ENCODE measurements at places on chromosomes 4 and X.

DNA sequence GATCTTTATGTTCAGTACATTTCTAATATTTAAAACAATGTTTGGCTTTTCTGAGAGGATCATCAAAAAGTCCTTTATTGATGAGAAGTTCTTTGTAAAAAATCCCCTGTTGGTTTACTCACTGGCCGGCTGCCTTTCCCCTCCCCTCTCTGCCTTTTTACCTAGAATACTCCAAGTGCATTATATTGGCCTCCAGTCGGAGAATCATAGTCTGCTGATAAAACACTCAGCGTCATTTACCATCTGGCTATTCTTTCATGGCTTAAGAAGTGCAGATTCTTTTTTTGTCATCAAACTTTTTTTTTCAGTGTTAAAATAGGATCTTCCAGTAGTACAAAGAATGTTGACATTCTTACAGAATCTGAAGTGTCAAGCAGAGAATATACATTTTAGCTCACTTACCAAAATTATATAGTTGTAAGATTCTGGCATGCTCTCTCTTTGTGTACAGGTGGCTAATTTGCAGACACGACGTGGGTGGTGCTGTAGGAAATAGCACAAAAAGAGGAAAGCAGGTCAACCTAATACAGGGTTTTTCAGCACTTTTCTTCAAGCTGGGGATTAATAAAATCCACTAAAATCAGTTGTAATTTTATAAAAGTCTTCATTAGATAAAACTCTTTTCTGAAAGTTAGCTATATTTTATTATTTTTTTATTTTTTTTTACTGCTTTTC lies 731.8 kb downstream of the KCTD8 start:
- DNase-seq: no peak

DNA sequence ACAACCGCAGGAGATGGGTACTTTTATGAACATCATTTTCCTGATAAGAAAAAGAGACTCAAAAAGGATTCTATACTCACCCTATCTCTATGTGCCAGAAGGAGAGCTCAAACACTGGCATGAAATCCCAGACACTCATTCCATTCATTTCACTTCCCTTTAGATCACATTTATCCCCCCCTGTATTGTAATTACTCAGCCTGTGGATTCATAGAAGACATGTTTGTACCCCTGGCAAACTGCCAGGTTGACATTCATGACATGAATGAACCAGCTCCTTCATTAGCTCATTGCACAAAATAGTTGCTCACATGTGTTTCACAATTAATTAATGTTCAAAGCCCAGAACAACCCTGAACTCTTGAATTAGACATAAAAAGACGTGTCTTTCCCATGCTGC lies 4.9 kb downstream of the SMR3A start:
- no peak for DNase-seq

- no peak for DNase-seq
Observed at GRCh38 chrX:28599957-28600356, 12.7 kb downstream of the IL1RAPL1 start.

DNA sequence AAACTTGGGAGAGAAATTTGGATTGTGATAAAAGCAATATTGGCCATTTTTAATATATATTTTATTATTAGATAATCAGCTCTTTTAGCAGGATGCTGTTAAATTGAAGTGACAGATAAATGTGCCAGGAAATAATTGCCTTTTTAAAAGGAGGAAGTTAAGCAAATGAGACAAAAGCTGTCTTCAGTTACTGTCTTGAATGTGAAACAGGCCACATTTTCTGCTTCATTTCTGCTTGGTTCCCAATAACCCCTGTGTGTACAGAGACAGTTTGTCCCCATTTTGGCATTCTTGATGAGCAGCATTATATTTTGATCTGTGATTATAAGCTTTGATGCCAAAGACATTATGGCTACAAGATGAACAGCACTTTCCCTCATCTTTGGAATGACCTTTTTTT lies 953 bp downstream of the EPGN start:
- no peak for DNase-seq

DNA sequence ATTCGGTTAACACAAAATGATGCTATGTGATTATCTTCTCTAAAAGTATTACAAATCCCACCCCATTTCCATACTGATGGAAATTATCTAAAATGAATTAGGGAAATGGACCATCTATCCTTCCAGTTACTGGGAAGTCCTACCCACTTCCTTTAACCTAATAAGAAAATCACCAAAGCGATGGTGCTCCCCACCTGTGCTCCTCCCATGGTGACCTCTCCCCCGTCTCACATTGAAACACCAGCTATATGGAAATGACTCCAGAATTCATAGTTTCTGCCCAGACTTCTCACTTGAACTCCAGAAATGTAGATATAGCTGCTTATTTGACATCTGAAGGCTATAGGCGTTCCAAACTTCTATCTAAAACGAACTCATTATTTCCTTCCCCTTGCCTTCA lies 48.5 kb downstream of the CCKAR start:
- no peak for DNase-seq

DNA sequence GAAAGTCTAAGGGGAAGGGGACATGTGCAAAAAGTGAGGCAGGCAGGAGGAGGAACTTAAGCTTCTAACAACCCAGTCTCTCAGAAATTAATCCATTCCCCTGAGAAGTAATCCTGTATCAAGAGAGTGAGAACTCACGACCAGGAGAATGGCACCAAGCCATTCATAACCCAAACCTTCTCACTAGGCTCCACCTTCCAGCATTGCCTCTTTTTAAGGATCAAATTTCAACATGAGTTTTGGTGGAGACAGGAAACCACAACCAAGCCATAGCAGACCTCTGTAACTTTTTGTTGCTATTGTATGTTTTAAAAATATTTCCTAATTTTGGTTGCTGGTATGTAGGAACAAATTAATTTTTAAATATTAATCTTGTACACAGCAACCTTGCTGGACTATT lies 32.8 kb downstream of the PASD1 start:
- DNase-seq: no peak

DNA sequence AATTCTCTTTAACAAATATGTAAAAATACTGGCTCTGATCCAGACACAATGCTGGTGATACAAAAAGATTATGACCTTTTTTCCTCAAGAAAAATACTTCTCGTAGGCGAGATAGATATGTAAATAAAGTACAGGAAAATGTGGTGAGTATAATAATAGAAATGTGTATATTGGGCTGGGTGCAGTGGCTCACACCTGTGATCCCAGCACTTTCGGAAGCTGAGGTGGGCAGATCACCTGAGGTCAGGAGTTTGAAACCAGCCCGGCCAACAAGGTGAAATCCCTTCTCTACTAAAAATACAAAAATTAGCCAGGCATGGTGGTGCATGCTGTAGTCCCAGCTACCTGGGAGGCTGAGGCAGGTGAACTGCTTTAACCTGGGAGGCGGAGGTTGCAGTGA lies 55.0 kb downstream of the MRPL1 start:
- no peak for DNase-seq

DNA sequence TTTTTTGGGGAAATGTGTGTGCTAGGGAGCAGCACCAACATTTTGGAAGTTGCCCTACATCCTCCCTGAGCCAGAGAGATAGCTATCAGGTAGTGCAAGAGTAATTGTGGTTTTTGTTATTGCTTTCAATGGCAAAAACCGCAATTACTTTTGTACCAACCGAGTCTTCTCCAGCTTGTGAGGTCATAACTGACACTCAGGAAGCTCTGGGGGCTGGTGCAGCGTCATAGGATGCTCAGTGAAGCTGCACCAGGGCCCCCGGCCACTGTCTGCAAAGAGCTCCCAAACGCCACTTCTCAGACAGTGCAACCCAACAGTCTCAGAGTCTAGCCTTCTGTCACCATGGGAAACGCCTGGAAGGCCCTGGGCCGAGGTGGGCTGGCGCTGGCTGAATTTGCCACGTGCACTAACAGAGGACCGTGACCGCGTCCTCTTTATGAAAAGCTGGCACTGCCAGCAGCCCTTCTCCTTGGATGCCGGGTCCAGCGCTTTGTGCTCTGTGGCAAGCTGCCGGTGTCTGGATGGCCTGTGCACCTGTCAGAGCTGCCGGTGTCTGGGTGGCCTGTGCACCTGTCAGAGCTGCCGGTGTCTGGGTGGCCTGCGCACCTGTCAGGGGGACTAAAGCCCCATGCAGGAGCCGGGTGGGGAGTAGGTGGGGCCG lies 19.4 kb downstream of the SH3TC1 start:
- DNase-seq: no peak

DNA sequence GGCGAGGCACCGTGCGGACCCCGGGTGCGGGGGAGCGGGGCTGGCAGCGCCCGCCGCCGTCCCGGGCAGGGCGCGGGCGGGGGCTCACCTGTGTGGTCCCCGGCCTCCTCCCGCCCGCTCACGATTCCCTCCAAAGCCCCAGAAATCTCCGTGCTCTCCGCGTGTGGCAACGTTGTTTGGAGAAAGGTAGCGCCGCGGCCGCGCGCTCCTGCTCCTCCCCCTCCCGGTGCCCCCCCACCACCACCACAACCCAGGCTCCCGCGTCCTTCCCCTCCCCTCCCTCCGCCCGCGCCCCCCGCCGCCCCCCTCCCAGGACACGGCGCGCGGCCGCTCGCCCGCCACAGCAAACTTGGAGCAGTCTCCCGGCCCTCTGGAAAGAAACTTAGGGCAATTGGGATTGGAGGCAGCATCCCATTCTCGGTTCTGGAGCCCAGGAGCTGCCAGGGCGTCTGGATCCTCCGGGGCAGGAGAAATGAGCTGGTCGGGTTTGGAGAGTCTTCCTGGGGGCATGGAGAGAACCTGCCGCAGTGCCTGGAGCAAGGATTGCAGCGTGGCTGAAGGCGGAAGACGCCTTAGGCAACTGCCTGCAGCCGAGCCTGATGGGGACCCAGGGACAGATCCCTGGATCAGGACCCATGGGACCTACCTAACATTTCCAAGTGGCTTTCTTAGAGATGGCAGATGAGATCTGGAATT lies 855 bp downstream of the KLF3 start:
- DNase-seq: no peak

DNA sequence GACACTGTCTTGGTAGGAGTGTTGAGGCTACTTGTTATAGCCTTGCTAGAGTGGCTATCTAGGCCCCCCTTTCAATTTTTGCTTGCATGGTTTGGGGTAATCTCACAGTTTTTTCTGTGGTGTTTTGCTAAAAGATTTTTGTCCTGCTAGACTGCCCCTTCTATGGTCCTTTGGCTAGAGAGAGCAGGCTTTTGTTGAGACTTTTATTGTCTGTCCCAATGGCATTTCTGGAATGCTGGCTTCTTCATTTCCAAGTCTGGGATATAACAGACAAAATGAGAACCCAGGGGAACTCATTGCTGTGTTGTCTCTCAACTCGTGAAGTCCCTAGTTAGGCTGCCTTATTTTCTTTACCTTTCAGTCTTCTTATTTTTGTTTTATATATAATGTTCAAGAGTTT lies 160.2 kb upstream of the ZC4H2 start:
- no peak for DNase-seq

GRCh38 chr4:113221990-113222389 lies 172.5 kb downstream of the ANK2 start:
- no peak for DNase-seq
